ENCODE measurements at places on chromosomes 7 and 10. TPM values are rescaled to one million over a fixed set of nuclear protein-coding genes. Genes with fewer than 3 reads are reported as not detected.
A peak's percentile ranks its signal among the peaks of the same experiment; 100 is the strongest.

Gene GPR85
- 1.2 TPM for polyA plus RNA-seq

Gene SEMA3A
- 52.2 TPM for polyA plus RNA-seq

- no peak for DNase-seq
Measured at GRCh38 chr7:142380069-142380468, 122.2 kb upstream of the PRSS58 start.

- no peak for DNase-seq
Measured at GRCh38 chr10:125699562-125700143, 16.7 kb upstream of the TEX36 start.

DNA sequence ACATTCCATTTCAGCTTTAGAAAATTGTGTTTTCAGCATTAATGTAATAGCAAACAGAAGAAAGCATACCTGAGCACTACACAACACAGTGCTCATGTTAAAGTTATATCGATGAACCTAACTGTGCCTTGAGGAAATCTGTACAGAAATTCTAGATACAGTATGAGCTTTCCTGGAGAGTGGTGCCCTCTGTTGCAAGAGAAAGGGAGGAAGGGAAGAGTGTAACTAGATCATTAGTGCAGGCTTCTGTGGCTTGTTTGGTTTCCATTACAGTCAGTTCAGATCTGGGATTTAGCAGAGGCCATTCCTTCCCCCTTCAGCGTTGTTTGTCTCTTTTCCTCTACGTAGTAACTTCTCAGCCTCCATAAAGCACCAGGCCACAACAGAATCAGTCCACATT, 139.7 kb downstream of the HTR7 start:
- DNase-seq: peak; percentile 2

Gene STAG3
- polyA plus RNA-seq: 7.3 TPM

DNA sequence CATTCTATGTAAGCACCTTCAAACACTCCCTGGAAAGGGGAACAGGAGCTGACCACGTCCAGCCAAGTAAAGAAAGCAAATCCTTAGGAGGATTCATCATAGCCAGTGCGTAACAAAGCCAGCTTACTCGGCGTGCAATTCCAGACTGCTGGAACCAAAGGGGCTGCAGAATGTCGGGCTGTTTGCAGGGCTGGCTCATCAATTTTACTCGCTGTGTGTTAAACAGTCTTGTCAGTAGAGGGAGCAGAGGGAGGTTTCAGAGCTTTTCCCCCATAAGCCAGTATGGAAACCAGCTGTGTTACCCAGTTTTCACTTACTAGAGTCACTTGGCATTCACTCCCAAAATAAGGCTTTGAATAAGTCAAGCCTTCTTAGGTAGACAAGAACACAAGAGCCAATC, 127.1 kb downstream of the KMT2E start:
- peak; percentile 47 for DNase-seq

All from muscle of arm (tissue), 14 donors.